ENCODE measurements at places on chromosomes 16 and 17.

- DNase-seq, result peak; percentile 60
These were observed 661 bp downstream of the LRRC3C start for GRCh38 chr17:39927929-39928857.

DNA sequence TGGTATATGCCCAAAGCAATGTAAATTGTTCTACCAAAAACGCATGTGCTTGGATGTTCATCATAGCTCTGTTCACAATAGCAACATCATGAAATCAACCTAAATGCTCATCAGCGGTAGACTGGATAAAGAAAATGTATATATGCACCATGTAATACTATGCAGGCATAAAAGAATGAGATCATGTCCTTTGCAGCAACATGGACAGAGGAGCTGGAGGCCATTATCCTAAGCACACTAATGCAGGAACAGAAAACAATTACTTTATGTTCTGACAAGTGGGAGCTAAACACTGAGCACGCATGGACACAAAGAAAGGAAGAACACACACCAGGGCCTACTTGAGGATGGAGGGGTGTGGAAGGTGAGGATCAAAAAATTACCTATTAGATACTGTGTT is 33.7 kb downstream of the TANC2 start:
- no peak for DNase-seq

DNA sequence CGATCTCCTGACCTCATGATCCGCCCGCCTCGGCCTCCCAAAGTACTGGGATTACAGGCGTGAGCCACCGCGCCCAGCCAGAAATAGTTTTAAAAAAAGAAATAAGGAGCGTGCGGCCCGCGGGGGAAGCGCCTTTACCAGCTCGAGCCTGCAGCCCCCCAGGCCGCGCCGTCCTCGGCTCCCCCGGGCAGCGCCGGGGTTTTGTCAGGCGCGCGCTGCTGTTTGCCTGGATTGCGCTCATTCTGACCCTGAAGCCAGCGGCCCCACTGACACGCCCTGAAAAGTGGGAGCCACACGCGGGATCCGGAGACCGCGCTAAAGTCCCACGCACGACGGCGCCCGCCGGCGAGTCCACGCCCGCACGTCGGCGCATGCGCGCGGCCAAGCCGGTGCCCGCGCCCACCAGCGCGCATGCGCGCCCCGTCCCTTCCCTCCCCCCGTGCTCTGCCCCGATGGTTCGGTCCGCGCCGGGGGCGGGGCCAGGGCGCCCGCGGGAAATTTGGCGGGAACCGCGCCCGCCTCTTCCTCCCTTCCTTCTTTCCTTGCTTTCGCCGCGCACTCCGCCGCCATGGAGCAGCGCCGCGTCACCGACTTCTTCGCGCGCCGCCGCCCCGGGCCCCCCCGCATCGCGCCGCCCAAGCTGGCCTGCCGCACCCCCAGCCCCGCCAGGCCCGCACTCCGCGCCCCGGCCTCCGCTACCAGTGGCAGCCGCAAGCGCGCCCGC is at the start of gene CDT1:
Gene CDT1 (plus strand): TSS at position 526 of the 724 bp plus-strand sequence. CDS start 43 bp downstream, at position 569.
- peak; percentile 97 for DNase-seq

DNA sequence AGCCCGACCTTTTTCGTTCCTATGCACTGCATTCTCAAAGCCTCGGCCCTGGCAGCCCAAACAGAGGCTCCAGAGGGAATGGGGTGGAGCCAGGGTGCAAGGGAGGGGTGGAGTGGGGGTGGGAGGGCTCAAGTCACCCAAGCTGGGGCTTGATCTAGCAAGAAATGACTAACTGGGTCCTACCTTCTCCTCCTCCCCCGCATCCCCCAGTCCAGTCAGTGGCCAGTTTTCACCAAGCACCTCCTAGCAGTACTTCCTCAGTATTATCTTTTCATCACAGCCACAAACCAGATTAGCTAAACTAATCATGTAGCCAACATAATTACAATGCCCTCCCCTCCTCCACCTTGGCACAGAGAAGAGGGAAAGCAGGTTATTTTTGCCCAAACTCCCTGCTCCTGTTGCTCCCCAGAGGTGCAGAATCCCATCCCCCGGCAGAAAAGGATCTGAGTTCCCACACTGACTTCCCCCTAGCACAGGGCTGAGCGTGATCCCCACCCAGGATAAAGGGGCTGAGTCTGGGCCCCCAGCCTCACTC is 2.2 kb downstream of the JUP start:
- no peak for DNase-seq

GRCh38 chr17:37176723-37177122 is 199.1 kb upstream of the C17orf78 start:
- DNase-seq, result no peak

DNA sequence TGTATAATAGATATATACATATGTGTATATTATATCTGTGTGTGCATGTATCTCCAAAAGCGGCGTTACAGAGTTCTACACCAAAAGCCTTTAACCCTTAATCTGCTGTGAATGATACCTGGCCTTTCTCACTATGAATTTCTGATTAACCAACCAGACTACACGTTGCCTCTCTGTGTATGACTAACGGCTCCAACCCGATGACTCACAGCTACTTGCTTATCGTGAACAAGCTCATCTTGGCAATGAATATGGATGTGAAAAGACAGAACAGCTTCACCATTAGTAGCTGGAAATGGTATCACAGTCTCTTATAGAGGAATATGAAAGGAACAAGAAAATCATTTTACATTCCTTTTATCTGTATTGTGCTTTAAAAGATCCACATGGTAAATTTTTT is 23.8 kb upstream of the ARHGAP44 start:
- DNase-seq, result no peak

DNA sequence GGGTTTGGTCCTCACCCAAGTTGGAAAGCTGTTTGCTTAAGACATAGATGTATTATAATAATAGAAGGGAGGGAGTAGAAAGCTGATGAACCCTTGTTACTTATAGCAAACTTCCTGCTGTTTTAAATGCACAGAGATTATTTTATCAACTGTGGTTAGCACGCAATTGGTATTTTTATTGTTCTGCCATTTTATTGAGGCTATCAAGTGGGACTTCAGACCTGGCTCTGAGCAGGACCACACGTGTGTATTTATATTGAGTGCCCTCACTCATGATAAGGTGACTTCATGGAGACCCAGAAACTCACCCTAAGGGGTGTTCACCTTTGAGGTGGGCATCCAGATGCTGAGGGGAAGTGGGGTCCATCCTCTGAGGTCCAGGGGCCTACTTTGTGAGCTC is 17.0 kb downstream of the KLHL36 start:
- DNase-seq, result no peak

DNA sequence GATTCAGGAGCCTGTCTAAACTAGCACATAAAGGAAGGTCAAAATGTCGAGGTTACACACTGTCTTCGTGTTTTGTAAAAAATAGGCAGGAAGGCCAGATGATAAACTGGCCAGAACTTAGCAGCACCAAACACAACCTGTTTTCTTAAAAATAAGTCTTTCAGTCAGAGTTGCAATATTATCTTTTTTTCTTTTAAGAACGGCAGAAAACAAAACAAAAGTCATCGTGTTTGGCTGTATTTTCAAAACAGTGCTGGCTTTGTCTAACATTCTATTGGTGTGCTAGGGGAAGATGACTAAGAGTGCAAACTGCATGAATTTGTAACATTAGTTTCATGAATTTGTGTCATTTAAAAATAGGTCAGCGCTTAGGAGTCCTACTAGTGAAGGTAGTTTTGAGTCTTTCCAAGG is 5.3 kb downstream of the MAF start:
- DNase-seq, result no peak

GRCh38 chr16:69941251-69942098 is 9.7 kb upstream of the CLEC18A start:
- no peak for DNase-seq

DNA sequence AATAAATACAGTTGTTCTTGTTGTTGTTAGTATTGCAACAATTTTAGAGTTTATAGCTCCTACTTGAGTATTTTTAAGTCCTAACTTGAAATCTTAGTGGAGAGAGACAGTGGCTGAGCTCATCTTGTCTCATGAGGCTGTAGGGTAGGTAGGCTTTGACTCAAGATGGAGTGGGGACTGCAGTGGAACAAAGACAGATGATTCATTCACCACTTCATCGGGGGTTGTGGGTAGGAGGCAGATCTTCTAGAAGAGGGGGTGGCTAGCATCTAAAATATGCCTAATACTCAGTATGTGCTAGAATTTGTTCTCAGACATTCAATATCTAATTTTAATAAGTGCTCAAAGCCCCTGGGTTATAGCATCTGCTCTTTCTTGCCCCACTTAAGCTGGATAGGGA is 13.1 kb upstream of the MMD start:
- no peak for DNase-seq

DNA sequence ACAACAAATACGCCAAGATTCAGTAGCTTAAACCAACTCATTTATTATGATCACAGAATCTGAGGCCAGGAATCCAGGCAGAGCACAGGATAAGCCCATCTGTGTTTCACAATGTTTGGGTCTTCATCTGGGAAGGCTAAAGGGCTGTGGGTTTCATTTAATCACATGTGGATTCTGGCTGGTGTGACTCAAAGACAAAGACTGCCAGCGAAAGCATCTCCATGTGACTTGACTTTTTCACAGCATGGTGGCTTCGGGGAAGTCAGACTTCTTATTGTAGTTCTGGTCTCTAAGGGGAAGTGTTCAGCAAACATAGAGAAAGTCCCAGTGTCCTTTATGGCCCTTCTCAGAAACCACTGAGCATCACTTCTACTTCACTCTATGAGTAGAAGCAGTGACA is 1014.4 kb upstream of the GOT2 start:
- no peak for DNase-seq

- DNase-seq, result no peak
These were observed 1.1 kb downstream of the CBX1 start for GRCh38 chr17:48100160-48100559.

DNA sequence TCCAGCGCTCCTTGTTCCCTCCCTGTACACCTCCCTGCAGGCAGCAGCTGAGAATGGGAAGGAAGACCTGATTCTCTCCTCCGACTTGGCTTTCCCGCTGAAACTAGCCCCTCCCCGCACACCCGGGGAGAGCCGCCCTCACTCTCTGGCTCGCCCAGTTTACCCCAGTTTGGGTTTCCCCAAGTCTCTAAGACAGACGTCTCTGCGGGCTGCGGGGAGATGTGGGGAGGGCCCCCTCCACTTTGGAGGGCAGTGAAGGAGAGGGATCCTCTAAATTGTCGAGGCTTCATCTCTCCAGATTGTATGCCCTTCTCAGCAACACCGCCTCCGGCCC is 797 bp downstream of the GRB7 start:
- no peak for DNase-seq

GRCh38 chr16:75457485-75458021 is 6.9 kb downstream of the TMEM170A start:
- DNase-seq, result no peak

DNA sequence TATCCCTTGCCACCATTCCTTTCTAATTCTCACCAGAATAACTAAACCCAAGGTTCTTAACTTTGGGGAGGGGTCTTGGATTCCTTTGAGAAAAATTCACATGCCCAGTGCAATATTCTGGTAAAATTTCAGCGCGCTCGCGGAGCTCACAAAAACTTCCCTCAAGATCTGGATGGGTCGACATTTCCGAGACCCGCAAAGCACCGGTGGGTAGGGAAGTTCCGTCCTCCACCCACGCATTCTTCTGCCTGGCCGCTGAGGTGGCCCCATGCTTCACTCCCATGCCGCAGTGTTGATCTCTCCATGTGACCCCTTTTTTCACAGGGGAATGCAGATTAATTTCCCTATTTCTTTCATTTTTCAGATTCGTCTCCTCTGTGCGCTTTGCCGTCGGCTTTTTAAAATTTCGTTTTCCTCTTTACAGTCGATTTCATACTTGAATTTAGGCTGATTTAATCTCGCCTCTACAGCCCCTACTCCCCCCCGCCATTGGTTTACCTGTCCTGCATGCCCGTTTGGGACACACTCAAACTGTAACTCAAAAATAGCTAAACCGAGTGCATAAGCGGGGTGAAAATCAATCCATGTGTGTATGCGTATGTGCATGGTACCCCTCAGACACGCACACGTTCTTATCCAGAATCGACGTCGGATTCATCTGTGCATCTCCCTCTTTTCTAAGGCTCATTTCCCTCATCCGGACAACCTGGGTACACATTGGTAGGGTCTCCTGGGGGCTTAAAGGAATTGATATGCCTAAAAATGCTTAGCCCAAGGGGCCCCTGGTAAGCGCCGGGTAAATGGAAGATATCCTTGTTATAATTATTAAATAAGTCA is 1.4 kb upstream of the SP6 start:
- no peak for DNase-seq

- DNase-seq, result no peak
These were observed 10.1 kb downstream of the MRM3 start for GRCh38 chr17:792277-792676.

DNA sequence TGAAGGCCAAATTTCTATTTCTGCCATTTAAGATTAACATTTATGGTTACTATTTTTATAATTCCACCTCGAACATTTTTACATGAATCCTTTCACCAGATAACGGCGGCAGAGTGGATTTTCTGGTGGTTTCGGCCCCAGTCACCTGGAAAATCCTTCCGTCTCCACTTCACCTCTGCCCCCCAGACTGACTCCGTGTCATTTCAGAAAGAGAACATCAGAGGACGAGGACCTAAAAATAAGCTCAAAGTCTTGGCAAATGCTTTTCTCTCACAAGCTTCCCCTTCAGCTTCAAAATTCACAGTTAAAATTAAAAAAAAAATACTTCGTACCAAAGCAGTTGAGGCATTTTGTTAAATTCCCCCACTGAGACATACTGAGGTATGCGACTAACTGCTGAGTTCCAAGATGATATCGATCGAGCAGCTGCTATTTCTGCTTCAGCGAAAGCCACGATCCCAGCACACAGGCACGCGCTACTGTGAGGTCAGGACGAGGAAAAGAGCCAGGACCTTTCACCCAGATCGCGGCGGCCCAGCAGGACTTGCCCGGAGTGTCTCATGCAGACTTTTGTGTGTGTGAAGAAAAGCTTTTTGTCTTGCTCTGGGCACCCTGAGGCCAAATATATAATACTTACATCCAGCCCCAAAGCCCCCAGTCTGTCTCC is 36.8 kb downstream of the ASPA start:
- no peak for DNase-seq

- no peak for DNase-seq
These were observed 110.2 kb upstream of the TNRC6C start for GRCh38 chr17:77848257-77848656.

DNA sequence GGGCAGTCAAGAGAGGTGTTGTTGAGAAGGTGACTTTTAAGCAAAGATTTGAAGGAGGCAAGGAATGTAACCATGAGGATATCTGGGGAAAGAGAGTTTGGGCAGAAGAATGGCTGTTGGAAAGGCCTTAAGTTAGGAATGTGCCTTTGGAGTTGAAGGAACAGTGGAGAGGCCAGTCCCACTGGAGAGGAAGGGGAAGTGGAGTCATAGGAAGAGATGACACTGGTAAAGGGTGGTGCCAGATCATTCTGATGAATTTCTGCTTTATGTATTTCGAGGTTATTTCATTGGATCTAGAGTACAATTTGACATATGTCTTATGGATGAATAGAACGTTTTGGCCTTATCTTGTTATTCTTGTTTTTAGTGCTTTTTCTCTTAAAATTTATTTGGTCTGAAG is 93.5 kb downstream of the WWP2 start:
- no peak for DNase-seq

Measured in activated naive CD8-positive, alpha-beta T cell treated with anti-CD3 and anti-CD28 coated beads, Interleukin-2, amount 10 ng/mL, durations not matched to agents 7 days and 5 days (primary cell).